ENCODE measurements at places on chromosomes 7 and 10. TPM values are rescaled to one million over a fixed set of nuclear protein-coding genes. Genes with fewer than 3 reads are reported as not detected.

The TMEM273 gene
- total RNA-seq = 26.1 TPM

The BRAT1 gene
- total RNA-seq = 16.3 TPM

The EBF3 gene
- 9.1 TPM for total RNA-seq

The CAV2 gene
- total RNA-seq = 81.9 TPM
